Testis (tissue), 5 donors: ENCODE measurements at places on chromosomes 5 and 9. TPM values are rescaled to one million over a fixed set of nuclear protein-coding genes. Genes with fewer than 3 reads are reported as not detected.
A peak's percentile ranks its signal among the peaks of the same experiment; 100 is the strongest.

The SPINK7 gene
- total RNA-seq, result not detected

The MRRF gene
- 54.1 TPM for total RNA-seq

The TMEM252 gene
- total RNA-seq, result not detected

GRCh38 chr5:48192-48591 lies 43.8 kb upstream of the PLEKHG4B start:
- no peak for DNase-seq
- no peak overlapping the region for H3K27ac ChIP-seq
- H3K36me3 ChIP-seq, result no peaks in the 10 kb centered on the region
- peaks cover 2% of the 10 kb centered on the region for H3K4me1 ChIP-seq

GRCh38 chr5:177478711-177479646 lies 5.5 kb upstream of the DBN1 start:
- peaks cover 35% of the 10 kb centered on the region for H3K4me1 ChIP-seq
- no peak overlapping the region for H3K27ac ChIP-seq
- no peaks in the 10 kb centered on the region for H3K27me3 ChIP-seq
- no peak overlapping the region for H3K4me3 ChIP-seq
- H3K36me3 ChIP-seq, result no peaks in the 10 kb centered on the region
- DNase-seq, result peak; percentile 89

GRCh38 chr9:5354184-5354583 lies 14.5 kb upstream of the RLN1 start:
- no peaks in the 10 kb centered on the region for H3K27me3 ChIP-seq
- H3K36me3 ChIP-seq, result no peaks in the 10 kb centered on the region
- H3K4me1 ChIP-seq, result no peaks in the 10 kb centered on the region
- no peak for DNase-seq

DNA sequence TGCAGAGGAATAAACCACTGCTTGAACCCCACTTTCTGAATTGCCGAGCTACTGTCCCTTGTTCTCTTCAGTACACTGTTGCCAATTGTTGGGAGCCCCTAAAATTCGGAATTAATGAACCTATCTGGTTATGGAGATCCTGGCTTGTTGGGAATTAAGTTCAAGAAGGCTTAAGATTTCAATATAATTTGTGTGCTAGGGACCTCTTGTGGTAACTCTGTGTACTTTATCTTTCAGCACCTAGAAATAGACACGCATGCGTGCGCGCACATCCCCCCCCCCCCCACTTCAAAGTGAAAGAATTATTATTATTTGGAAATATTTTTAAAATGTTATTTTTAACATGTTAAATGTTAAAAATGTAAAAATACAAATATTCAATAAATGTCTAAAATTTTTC lies 53.3 kb upstream of the FAM169A start:
- H3K36me3 ChIP-seq, result no peaks in the 10 kb centered on the region
- H3K4me3 ChIP-seq, result no peak overlapping the region
- no peak overlapping the region for H3K27ac ChIP-seq

- no peaks in the 10 kb centered on the region for H3K4me1 ChIP-seq
- no peak for DNase-seq
These were observed 61.0 kb upstream of the SMIM23 start for GRCh38 chr5:171724468-171725204.

- H3K27ac ChIP-seq, result no peak overlapping the region
- no peaks in the 10 kb centered on the region for H3K27me3 ChIP-seq
- no peaks in the 10 kb centered on the region for H3K36me3 ChIP-seq
- H3K4me3 ChIP-seq, result no peak overlapping the region
These were observed 13.1 kb upstream of the CMBL start for GRCh38 chr5:10320793-10321192.

GRCh38 chr5:145859897-145860296 lies 12.9 kb downstream of the GRXCR2 start:
- H3K4me1 ChIP-seq, result peaks cover 16% of the 10 kb centered on the region
- no peak overlapping the region for H3K27ac ChIP-seq
- no peak for DNase-seq
- no peaks in the 10 kb centered on the region for H3K36me3 ChIP-seq

- DNase-seq, result no peak
- no peaks in the 10 kb centered on the region for H3K4me1 ChIP-seq
- H3K27me3 ChIP-seq, result no peaks in the 10 kb centered on the region
- no peak overlapping the region for H3K27ac ChIP-seq
These were observed 34.5 kb upstream of the BASP1 start for GRCh38 chr5:17182981-17183380.

DNA sequence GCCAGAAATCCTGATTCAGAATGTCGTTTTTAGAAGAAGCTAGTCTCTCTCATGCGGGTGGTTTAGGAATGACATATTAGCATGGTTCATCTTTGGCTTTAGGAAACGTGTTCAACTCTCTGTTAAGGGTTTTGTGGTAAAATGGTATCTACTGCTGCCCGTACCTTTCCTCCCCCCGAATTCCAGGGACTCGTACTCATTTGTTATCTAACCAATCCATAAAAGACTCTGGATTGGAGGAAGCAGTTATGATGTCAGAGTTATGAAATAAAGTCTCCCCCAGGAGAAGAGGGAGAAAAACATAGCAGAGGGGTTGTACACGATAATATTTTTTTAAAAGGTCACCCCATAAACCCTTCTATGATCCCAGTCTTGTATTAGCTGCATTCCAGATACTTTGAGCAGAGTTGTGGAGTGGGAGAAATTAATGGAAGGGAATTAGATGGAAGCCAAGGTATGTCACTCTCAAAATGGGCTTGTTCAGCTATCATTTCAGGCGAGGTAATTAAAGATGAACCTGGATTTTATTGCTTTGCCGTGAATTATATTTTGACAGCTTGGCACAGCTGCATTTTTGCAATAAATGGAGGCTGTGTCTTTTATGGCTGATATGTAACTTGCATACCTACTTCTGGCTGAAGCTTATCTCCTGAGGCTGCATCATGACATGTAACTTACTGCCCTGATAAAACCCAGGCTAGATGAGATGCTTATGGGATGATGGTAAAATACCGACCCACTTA lies 31.3 kb downstream of the RAI14 start:
- H3K36me3 ChIP-seq, result no peaks in the 10 kb centered on the region
- H3K27ac ChIP-seq, result no peak overlapping the region
- DNase-seq, result no peak
- H3K4me1 ChIP-seq, result peaks cover 9% of the 10 kb centered on the region
- no peaks in the 10 kb centered on the region for H3K27me3 ChIP-seq
- H3K4me3 ChIP-seq, result no peak overlapping the region

DNA sequence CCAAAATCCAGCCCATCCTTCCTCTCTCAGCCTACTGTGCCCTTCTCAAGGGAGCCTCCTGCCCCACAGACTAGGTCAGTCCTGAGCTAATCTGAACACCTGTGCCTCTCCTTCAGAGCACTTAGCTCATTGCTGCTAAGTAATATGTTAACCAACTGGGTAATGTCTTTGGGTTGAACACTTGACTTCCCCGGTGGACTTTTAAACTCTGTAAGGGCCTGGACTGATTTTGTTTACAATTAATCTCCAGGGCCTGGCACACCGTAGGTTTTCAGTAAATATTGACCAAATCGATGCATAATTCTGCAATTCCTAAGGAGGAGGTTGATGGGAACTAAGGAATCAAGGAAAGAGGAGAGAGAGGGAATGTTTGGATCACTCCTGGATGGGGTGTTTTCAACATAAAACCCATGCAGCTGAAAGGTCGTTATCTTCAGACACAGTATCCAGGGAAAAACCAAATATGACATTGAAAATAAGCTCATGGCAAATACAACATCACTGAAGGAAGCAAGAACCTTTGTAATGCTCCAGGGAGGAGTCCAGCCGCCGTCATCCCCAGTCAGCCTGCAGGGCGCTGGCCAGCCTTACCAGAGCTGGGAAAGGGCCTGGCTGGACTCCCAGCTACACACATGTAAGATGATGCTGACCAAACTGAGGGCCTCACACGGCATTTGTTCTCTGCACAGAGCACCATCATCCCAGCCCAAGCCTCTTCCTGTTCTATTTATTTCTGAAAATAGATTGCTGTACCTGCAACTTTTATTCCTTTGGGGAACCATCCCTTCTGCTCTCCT lies 166.3 kb downstream of the C5orf15 start:
- no peak overlapping the region for H3K4me3 ChIP-seq
- H3K27ac ChIP-seq, result no peak overlapping the region
- H3K36me3 ChIP-seq, result no peaks in the 10 kb centered on the region
- no peaks in the 10 kb centered on the region for H3K4me1 ChIP-seq
- no peaks in the 10 kb centered on the region for H3K27me3 ChIP-seq

DNA sequence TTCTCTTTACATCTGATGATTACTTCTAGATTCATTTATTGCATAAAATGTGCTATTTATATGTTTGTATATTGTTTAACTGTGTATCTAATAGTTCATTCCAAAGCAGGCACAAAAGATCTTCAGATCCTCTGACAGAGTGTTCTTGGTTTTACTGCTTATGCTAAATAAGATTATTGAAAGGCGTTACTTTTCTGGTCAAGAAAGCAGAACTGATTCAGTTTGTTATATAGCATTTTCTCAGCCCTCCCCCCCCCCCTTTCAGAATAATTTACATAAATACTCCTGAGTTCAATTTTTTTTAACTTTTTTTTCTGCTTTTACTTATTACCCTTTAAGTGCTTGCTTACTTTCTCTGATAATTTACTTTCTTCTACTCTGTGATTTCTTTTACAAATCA lies 15.4 kb downstream of the CDC42SE2 start:
- no peak overlapping the region for H3K27ac ChIP-seq
- DNase-seq, result no peak
- H3K4me3 ChIP-seq, result no peak overlapping the region
- H3K27me3 ChIP-seq, result no peaks in the 10 kb centered on the region

DNA sequence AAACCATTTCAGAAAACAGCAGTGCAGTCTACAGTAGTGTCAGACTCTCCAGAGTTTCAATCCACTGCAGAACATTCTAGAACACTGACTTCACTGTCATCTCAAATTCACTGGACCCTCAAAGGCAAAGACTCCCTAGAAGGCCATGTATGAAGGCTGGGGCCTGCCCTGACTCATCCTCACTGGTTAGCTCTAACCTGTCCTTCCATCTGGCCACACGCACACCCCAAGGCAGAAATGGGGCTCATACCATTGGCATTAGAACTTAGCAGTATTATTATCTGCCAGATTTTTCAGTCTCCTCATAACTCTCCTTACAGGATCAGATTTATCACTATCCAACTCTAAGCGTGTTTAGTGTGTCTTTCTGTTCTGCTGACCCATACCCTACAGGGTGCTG lies 20.4 kb downstream of the S1PR3 start:
- no peak for DNase-seq
- H3K27ac ChIP-seq, result no peak overlapping the region
- no peak overlapping the region for H3K4me3 ChIP-seq
- H3K27me3 ChIP-seq, result no peaks in the 10 kb centered on the region
- H3K4me1 ChIP-seq, result no peaks in the 10 kb centered on the region
- no peaks in the 10 kb centered on the region for H3K36me3 ChIP-seq

DNA sequence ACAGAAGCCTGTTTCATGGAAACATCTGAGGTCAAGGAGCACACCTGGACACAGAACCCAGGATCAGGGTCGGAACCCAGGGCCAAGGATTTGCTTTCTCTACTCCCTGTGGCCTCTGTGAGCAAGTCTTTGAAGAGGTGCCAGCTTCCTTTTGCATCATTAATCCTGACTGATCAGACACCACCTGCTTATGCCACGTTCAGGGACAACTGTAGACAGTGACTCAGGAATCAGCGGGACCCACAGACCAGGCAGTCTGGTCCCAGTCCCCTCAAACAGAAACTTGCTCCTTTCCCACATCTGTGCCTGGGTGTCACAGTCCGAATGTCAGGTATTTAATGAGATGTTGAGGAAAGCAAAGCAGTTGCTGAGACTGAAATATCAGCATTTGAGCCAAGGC lies 154.8 kb downstream of the SGCD start:
- no peaks in the 10 kb centered on the region for H3K27me3 ChIP-seq
- H3K27ac ChIP-seq, result no peak overlapping the region
- no peak for DNase-seq

- no peak overlapping the region for H3K4me3 ChIP-seq
- H3K36me3 ChIP-seq, result no peaks in the 10 kb centered on the region
- no peaks in the 10 kb centered on the region for H3K4me1 ChIP-seq
- H3K27ac ChIP-seq, result no peak overlapping the region
- DNase-seq, result peak; percentile 33
These were observed 166.3 kb downstream of the DOCK2 start for GRCh38 chr5:169803077-169803981.

DNA sequence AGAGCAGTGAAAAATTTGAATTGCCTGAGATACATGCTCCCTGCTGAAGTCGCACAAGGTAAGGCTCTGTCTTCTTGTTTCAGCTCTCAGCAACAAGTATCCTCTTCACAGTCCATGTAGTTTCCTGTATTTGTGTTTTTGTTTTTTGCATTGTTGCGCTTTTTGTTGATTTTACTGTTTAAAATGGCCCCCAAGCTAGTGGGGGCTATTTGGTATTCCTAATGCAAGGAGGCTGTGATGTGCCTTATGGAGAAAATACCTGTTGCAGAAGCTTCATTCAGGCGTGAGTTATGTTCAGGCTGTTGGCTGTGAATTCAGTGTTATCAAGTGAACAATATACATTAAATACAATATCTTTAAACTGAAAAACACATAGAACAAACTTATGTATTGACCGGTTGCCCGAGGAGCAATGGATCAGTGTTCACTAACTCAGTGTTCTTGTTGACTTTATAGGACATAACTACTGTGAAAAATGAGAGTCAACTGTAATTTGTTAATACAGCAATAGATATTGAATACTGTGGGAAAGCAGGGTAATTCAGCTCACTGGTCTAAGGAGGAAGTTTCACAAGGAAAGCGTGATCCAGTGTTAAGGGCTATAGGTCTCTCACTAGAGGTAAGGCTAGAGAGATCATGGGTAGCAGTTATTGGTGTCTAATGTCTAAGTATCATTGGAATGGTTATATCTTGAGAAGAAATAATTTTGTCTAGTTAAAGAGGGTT lies 150.5 kb downstream of the GCNT1 start:
- no peak for DNase-seq
- no peaks in the 10 kb centered on the region for H3K4me1 ChIP-seq
- H3K4me3 ChIP-seq, result no peak overlapping the region
- no peaks in the 10 kb centered on the region for H3K36me3 ChIP-seq

GRCh38 chr5:126067404-126067803 lies 355.8 kb upstream of the GRAMD2B start:
- DNase-seq, result no peak
- H3K27ac ChIP-seq, result no peak overlapping the region
- no peak overlapping the region for H3K4me3 ChIP-seq
- H3K4me1 ChIP-seq, result no peaks in the 10 kb centered on the region
- no peaks in the 10 kb centered on the region for H3K36me3 ChIP-seq
- no peaks in the 10 kb centered on the region for H3K27me3 ChIP-seq

GRCh38 chr5:6439588-6440550 lies 8.8 kb upstream of the UBE2QL1 start:
- no peaks in the 10 kb centered on the region for H3K36me3 ChIP-seq
- H3K27me3 ChIP-seq, result no peaks in the 10 kb centered on the region
- no peaks in the 10 kb centered on the region for H3K4me1 ChIP-seq
- no peak overlapping the region for H3K4me3 ChIP-seq

GRCh38 chr5:186091-187041 lies 4.9 kb upstream of the LRRC14B start:
- no peaks in the 10 kb centered on the region for H3K4me1 ChIP-seq
- no peak for DNase-seq
- no peak overlapping the region for H3K27ac ChIP-seq
- no peaks in the 10 kb centered on the region for H3K36me3 ChIP-seq
- no peak overlapping the region for H3K4me3 ChIP-seq

- H3K27me3 ChIP-seq, result no peaks in the 10 kb centered on the region
- H3K4me1 ChIP-seq, result no peaks in the 10 kb centered on the region
- H3K36me3 ChIP-seq, result no peaks in the 10 kb centered on the region
- DNase-seq, result no peak
- no peak overlapping the region for H3K27ac ChIP-seq
These were observed 25.4 kb upstream of the NR3C1 start for GRCh38 chr5:143428738-143429420.
